ENCODE measurements at places on chromosomes 7 and 10.
A peak's percentile ranks its signal among the peaks of the same experiment; 100 is the strongest.

- DNase-seq, result no peak
Measured at GRCh38 chr10:80509403-80510161, 28.1 kb upstream of the SH2D4B start.

DNA sequence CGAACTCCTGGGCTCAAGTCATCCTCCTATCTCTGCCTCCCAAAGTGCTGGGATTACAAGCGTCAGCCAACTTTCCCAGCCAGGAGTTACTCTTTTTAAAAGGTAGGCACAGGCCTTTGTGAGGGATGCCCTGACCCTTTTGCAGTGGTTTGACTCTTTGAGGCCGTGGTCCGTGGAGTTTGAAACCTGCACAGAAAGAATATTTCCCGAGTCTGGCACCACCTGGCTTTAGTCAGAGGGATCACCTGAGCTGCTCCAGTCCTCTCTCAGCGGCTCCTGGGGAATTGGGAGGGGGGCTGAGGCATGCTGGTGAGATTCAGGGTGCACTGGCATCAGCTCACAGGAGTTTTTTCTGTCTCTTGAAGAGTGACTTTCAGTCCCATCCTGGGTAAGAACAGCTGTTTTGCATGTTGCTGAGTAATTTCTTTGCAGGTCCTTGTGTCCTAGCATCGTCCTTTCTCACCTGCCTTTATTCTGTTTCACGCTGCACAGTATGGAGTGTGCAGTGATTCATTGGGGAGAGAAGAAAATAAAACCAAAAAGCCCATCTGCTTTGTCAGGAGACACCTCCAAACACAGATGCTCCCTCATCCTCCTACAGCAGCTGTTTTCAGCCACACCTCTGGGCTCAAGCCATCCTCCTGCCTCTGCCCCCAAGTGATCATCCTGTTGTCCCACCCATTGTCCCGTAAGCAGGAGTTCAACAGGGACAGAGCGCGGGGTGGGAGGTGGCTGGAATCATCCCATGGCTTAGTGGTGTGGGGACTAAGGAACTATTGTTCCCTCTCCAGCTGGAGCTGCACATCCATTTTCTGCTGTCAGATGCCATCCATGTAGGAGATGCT is 284.7 kb downstream of the CAMK1D start:
- no peak for DNase-seq

GRCh38 chr10:22244001-22244400 is 26.2 kb upstream of the EBLN1 start:
- no peak for DNase-seq

DNA sequence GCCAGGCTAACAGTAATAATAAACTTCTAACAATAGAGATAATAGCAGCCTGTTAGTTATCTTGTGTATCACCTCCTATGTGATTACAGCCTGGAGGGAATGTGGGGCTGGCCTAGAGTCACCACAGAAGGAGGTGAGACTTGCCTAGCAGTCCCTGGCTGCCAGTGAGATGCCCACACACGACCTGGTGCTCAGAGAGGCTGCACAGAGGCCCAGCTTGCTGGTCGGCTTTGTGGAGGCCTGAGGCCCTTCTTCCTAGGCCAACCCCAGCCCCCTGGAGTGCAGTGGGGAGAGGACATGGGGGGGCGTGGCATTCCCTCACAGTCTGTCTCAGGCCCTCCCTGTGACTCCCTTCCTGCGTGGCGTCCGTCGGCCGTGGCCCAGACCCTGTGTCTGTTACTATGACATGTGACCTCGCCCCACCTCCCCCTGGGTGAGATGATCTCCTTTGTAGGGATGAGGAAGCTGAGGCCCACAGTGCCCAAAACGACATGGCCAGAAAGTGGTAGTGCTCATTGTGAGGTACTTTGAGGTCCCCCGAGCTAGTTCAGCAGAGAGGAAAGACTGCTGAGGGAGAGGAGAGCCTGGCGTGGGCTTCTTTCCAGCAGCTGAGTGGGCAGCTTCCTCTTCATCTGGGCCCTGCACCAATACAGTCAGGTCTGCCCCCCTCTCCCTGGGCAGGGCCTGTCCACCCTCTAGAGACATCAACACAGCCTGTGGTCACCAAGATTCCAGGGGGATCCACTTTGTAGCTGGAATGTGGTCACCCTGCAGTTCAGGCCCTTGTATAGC is 29.7 kb downstream of the UNC5B start:
- DNase-seq, result no peak

DNA sequence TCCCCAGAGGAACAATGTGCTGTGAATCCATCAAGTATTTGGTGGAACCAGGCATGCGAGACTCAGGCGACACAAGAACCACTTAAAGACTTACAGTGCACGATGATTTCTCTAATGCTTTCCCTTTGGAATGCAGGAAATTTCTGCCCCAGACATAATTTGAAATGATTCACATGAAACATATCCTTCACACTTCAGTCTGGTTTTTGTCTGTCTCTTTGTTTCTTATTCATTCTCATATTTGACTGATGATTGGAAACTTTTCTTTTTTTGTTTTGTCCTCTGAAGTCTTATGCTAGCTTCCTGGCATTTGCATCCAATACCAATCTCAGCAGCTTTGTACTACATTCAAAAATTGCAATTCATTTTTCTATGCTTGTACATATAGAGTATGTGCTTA is 502.8 kb downstream of the PHTF2 start:
- no peak for DNase-seq

DNA sequence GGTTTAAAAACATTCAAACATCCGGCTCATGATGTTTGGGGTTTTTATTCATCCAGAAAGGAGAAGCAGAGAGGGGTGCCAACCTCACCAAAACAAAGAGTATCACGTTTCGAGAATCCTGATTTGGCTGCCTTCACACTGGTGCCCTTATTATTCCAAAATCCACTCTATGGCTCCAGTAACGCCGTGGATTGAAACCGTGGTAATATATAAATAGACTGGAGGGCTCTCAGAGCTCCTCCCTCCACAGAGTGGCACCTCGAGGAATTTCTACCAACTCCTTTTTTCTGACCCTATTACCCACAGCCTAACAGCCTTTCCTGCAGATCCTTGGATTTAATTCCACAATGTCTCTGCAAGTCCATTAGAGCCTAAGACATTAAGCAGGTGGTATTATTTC is 353.6 kb downstream of the CRPPA start:
- no peak for DNase-seq

- no peak for DNase-seq
Measured at GRCh38 chr7:122578350-122578749, 120.6 kb downstream of the RNF133 start.

- DNase-seq, result no peak
Measured at GRCh38 chr10:90062786-90063185, 361.4 kb downstream of the KIF20B start.

GRCh38 chr10:95257849-95258248 is 33.0 kb downstream of the PDLIM1 start:
- DNase-seq, result no peak

GRCh38 chr10:8327140-8327423 is 272.6 kb downstream of the GATA3 start:
- no peak for DNase-seq

DNA sequence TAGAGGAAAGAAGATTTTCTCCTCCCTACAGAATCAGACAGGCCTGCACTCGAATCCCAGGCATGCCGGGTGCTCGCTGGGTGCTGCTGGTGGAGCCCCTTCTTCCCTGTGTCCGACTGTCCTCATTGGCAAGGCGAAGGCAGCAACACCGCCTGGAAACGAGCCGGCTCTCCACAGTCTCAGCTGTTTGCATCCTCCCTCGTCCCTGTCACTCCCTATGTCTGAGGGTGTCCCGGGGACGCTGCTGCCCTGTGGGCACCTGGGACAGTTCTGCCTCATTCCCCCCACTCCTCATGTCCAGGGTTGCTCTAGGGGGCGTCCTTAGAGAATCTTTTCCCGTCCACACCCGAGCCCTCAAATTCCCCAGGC is 31.6 kb upstream of the TMEM72 start:
- DNase-seq, result no peak

DNA sequence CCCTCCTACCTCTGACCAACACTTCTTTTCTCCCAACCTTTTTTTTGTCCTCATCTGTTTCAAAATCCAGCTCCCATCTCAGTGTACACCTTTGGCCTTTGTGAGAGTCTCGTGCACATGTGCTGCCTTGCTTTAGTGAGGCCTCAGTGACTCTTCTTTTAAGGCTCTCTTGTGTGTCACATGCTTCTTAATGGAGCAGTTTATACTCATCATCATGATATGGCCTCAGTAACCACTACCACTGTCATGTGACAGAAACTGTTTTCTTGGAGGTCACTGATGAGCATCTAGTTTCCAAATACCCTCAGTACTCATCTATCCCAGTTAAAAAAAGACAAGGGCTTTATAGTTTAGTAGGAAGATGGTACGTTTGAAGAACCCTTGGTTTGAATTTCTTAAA is 8.1 kb upstream of the ARHGAP22 start:
- DNase-seq, result no peak

DNA sequence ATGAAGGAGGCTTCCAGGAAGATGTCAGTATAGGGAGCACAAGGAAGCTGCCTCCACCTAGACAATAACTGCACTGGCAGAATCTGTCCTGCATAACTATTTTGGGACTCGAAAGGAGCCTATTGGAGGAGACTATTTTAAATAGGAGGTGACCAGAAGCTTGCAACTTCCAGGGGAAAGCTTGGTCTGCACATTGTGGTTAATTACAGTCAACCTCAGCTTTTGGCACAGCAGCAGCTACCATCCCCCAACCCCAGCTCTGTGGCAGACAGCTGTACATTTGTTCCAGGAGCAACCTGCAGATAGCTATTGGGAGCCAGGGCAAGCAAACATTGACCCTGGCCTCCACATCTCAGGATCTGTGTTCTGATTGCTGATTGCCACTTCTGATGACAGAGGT is 46.3 kb upstream of the NANOS1 start:
- no peak for DNase-seq

DNA sequence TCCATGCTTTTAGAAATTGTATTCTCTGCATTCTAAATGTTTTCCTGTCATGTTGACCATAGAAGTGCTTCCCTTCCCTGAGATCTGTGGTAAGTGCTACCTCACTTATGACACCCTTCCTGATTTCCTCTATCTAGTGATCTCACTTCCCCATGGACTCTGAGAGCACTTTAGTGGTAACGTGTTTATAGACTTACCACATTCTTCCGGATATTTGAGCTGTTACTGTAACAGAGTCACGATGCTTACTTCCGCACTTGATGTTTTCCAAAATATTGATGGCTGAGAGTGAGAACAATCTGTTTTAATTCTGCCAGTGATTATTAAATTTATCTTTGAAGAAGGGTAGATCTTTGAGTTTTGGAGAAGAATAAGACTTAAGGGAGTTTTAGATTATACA is 60.1 kb upstream of the NAMPT start:
- no peak for DNase-seq

- DNase-seq, result no peak
Measured at GRCh38 chr7:69177461-69177861, 420.8 kb upstream of the AUTS2 start.

DNA sequence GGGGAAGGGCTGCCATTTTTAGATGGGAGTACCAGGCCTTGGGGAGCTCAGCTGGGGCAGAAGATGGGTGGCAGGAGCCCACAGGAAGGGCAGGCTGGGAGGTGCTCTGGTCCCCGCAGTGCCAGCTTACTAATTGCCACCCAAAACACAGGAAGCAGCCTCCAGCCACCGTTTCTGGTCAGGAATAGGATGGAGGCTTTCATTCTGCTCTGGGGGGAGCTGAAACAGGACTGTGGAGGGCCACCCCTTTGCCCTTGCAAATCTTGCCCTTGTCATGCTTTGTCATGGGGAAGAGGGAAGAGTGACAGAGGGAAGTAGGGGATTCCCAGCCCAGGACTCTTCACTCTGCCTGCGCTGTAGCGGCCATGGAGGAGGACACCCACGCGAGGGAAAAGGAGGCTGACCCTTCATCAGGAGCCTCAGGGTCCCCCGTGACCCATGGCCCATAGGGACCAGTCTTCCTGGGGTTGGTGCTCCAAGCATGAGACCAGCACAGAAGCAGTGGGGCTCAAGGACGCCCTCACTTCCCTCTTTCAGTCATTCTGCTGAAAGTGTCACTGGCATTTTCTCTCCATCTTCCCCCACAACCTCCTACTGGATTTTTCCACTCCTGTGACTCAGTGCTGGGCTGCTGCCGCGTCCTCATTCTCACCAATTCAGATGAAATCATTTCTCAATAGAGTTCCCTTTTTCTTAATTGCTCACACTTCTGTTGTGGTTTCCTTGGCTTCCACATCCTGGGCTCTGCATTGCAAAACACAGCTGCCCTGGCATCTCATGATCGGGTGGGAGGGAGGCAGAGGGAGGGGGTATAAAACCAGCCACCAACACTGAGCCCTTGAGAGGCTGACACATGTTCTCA is 61.9 kb downstream of the MKI67 start:
- DNase-seq, result peak; percentile 45

- DNase-seq, result no peak
Measured at GRCh38 chr7:39270018-39270417, 292.3 kb downstream of the POU6F2 start.

DNA sequence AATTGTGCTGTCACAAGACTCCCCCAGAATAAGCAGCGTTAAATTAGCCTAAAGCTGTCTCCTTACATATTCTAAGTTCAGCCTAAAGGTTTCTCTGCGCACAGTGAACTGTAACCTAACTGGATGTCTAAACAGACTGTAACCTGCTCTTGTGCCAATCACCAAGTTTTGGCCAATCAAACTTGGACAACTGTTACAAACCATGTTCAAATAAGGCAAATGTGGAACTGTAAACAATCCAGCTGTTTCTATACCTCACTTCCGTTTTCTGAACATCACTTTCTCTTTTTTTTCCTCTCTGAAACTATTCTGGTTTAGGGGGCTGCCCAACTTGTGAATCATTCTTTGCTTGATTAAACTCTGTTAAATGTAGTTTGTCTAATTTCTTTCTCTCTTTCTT is 252.2 kb upstream of the HABP2 start:
- no peak for DNase-seq

DNA sequence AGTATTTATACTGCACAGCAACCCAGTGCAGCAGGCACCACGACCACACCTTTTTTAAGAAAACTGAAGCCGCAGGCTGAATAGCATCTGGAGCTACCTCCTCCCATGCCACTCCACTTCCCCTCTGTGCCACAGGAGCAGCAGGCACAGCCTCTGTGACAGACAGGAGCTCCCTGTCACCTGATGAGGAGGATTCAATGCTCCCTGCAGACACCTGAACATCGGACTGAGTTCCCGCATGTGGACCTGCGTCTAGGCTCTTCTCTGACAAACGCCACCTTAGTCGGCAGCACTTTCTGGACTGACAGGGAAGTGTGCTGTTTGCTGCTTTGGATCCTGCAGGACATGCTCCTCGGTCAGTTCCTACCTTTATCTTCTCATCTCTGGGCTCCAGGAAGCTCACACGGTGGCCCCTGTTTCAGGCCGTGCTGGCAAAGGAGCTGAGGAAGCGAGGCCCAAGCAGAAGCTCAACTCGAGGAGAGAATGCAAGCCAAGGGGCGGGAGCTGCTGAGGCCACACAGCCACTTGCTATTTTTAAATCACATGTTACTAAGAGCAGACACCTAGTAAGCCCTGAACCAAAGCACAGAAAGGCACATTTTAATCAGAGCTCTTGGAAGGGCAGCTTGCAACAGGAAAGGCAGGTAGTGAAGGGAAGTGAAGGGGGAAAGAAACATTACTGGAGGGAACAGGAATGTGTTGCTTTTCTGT is 56.6 kb downstream of the VOPP1 start:
- peak; percentile 54 for DNase-seq

DNA sequence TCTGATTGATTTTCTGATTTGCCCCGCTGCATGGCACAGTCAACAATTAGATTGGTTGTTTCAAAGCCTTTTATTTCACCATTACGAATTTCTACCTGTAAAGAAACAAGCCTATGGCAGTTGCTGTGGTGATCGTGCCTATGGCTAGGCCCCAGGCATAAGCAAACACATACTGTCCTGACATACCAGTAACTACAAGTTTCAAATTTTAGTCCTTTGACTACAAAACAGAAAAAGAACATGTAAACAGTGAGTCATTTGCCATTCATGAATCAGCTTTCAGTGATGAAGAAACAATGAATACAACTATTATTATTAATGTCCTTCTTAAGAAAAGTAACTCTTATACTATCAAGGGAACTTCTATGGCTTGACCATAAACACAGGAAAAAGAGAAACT is 168.0 kb upstream of the LRRN3 start:
- DNase-seq, result no peak

All from GM13977 (cell line).